Myometrial cell (primary cell): ENCODE measurements at places on chromosomes 2 and 18. TPM values are rescaled to one million over a fixed set of nuclear protein-coding genes. Genes with fewer than 3 reads are reported as not detected.

The COL4A3 gene
- not detected in 2 replicates for total RNA-seq

The EPAS1 gene
- total RNA-seq = 71.1 and 89.7 TPM in 2 replicates

The TXNDC2 gene
- total RNA-seq = not detected in 2 replicates

The CNGA3 gene
- total RNA-seq = not detected in 2 replicates

The LOXHD1 gene
- total RNA-seq = not detected in 2 replicates

The IL36B gene
- not detected in 2 replicates for total RNA-seq

The TMEFF2 gene
- 1.8 TPM in 1 of 2 replicates, not detected in the other for total RNA-seq

The SOWAHC gene
- 6.1 and 7.1 TPM in 2 replicates for total RNA-seq
